ENCODE measurements at places on chromosomes 4 and X.

DNA sequence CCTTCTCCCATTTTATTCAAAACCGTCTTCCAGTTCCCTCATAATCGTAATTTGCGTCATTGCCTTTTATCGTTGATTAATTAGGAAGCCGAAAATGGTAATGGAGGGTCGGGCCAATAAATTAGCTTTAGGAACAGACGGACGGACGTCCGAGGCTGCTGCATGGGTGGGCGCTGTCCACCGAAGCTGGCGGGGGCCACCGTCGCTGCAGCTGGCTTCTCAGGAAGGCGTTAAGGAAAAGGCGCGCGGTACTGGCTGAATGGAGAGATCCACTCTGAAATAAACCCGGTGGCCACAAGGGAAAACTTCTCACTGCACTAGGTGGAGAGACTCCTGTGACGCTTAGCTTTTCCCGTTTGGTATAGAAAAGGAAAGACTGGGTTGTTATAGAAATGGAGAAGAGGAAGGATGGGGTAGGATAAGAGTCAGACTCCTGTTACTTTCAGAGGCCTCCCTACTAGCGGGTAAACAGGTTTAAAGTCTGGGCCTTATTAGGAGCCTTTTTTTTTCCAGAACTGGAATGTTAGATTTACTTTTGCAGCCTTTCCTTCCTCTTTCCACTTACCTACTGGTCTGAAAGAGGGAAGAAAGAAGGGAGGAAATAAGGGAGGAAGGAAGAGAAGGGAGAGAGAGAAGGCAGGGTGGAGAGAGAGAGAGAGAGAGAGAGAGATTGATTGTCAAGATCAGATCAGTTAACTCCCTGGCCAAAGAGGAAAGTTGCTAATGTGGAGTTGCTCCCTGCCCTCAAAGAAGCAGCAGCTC is 11.3 kb upstream of the PRDM8 start:
- DNase-seq = no peak

GRCh38 chr4:98203332-98204235 is 57.6 kb upstream of the RAP1GDS1 start:
- DNase-seq = no peak

GRCh38 chrX:13659063-13659462 is 6.1 kb downstream of the TCEANC start:
- no peak for DNase-seq

GRCh38 chr4:181835348-181835747 is 407.9 kb upstream of the TENM3 start:
- DNase-seq = no peak

GRCh38 chrX:153477364-153477857 is 7.0 kb upstream of the HAUS7 start:
- DNase-seq = no peak

DNA sequence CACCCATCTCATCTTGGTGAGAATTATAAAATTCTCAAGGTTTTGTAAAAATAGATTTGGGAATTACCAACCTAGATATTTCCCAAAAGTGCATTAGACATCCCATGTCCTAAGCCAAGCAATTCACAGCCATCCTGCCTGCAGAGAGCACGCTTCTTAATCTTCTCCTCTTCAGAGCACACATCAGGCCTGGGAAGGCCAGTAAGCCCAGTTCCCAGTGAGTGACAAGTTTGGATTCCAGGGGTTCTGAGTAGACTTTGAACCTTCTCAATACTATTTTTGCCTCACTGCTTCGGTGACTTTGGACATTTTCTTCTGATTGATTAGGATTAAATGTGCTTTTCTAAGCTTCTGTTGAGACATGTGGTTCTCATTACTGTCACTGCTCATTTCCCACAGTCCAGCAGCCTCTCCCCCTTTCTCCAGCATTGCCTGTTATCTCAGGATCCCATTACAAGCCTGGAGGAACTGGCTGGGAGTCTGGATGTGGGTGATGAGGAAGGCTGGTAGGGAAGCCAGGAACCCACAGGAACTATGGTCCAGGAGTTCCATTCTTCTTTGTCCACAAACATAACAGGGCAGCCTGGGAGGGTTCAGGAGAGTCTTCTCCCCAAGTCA is 56.4 kb upstream of the TMEM150C start:
- no peak for DNase-seq

DNA sequence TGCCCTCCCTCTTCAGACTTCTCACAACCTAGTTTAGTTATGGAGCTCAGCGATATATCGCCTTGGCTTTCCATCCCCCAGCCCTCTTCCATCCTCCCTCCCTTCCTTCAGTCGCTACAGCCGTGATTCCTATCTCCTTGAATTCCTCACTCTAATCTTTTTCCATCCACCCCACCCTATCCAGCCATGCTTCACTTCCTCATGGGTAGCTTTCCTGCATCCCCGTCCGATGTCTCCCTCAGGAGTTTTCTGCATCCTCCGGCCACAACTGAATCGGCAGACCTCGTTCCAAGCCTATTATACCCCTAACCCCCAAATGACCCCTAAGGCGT is 456 bp downstream of the SNX12 start:
- no peak for DNase-seq

DNA sequence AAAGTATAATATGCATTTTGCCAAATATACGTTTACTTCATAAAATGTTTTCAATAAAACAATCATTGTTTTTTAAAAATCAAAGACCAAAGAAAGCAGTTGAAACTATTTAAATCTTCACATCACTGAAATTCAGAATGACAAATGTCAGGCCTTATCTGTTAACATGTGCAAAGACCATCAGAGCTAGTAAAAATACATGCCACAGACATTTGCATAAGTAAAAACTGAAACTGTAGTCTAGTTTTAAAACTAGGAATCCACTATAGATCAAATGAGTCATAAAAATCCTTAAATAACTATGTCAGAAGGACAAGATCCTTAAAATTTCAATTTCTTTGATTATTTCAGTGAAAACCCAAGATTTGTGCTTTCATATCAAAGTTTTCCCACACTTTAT is 24.8 kb downstream of the KLHL15 start:
- no peak for DNase-seq

DNA sequence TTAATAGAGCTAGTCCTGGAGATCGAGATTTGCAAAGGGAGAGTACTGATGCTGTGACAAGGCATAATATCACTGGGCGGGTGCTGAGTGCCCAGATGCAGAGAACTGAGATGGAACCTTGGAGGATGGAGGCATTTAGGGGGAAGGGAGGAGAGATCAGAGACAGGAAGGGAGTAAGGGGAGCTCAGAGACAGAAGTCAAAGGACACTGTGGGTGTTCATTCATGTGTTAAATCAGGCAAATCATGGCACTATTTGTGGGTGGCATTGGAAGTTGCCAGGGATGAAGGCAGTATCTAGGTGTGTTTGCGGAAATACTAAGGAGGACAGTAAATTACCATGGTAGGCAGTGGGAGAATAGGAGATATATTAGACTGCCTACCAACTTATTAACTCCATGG is 135.0 kb downstream of the RBM46 start:
- DNase-seq = no peak

DNA sequence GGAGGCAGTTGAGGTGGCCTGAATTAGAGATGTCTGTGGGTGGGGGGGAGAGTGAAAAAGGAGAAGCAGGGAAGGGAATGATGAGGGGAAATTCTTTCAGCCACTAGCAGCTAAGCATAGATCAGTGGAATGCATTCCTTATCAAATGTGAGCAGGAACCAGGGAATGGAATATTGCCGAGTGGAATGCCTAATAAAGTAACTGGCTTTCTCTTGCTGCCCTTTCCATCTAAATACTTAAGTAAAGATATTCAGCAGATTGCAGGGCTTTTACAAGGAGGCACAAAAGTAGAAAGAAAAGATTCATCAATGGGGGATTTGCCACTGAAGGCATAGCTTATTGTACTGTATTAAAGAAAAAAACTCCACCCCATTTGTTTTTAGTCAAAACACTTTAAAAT is 263.0 kb upstream of the RPS6KA3 start:
- no peak for DNase-seq

Measured in hypothalamus (tissue), 51 donors.